ENCODE measurements at places on chromosomes 16 and 17.

DNA sequence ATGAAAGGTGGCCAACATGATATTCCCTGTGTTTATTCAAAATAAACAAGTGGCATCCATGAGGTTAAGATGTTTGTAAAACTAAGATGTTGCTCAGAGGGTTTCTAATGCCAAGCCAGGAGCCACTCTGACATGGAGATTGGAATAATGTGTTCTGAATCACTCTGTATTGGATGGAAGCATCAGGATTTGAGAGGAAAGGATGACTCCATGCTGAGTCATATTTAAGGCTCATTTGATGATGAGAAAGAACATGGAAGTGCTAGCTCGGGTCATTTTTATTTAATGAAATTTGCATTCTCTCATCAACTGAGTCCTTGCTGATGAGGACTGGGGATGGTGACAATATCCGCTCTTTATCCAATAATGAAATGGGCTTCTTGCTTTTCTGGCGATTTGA is 6.2 kb downstream of the VAT1L start:
- no peak for DNase-seq

- DNase-seq = no peak
Measured at GRCh38 chr17:4509401-4509800, 10.7 kb downstream of the SPNS2 start.

- no peak for DNase-seq
Measured at GRCh38 chr16:50390914-50391716, 22.3 kb upstream of the BRD7 start.

GRCh38 chr17:82495844-82496528 is 23.5 kb upstream of the FOXK2 start:
- DNase-seq = no peak

GRCh38 chr16:86138121-86139085 is 239.4 kb downstream of the IRF8 start:
- DNase-seq = no peak
